Stimulated activated CD8-positive, alpha-beta memory T cell treated with anti-CD3 and anti-CD28 coated beads, Interleukin-4, amount 100 ng/mL, for 1 hour (primary cell): ENCODE measurements at places on chromosomes 2 and 18.

DNA sequence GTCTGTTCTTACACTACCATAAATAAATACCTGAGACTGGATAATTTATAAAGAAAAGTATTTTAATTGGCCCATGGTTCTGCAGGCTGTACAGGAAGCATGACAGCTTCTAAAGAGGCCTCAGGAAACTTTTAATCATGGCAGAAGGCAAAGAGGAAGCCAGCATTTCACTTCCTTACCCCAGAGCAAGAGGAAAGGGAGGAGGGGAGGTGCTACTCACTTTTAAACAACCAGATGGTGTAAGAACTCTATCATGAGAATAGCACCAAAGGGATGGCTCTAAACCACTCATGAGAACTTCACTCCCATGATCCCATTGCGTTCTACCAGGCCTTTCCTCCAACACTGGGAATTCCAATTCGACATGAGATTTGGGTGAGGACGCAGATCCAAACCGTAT is 344.4 kb upstream of the SLC39A10 start:
- no peak for DNase-seq

- DNase-seq = no peak
Measured at GRCh38 chr2:190746971-190747761, 98.3 kb downstream of the NAB1 start.

- no peak for DNase-seq
Measured at GRCh38 chr2:112757265-112757664, 7.1 kb downstream of the CKAP2L start.

DNA sequence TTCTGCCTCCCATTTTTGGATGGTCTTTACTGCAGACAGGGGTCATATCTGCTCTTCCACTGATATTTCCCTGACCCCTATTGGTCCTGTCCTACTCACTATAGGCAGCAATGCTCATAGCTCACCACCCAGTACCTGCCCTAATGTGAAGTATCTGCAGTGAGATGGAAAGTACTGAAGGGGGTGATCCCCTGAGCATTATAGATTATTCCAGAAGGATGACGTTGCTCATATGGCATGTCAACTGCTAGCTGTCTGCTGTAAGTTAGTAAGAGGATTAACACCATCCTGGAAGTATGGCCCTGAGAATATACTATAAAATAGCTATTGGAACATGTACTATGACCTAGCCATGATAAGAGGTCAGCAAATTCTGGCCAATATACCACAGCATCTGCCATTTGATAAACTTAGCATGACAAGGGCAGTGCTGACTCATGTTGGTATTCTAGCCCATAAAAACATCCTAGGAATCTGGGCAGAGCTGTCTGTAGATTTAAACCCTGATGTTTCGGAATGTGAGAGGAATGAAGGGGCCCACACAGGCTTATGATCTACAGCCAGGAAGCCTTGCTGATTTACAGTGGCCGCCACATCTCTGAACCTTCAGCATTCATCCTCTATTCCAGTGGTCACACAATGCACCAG is 451.4 kb downstream of the TNS1 start:
- no peak for DNase-seq

GRCh38 chr2:220736778-220737177 is 835.3 kb downstream of the EPHA4 start:
- DNase-seq = no peak

- DNase-seq = no peak
Measured at GRCh38 chr18:36895606-36896005, 66.7 kb downstream of the KIAA1328 start.

- DNase-seq = no peak
Measured at GRCh38 chr2:237147317-237147716, 61.6 kb downstream of the COPS8 start.

- DNase-seq = no peak
Measured at GRCh38 chr18:34723143-34723542, 13.0 kb downstream of the DTNA start.

DNA sequence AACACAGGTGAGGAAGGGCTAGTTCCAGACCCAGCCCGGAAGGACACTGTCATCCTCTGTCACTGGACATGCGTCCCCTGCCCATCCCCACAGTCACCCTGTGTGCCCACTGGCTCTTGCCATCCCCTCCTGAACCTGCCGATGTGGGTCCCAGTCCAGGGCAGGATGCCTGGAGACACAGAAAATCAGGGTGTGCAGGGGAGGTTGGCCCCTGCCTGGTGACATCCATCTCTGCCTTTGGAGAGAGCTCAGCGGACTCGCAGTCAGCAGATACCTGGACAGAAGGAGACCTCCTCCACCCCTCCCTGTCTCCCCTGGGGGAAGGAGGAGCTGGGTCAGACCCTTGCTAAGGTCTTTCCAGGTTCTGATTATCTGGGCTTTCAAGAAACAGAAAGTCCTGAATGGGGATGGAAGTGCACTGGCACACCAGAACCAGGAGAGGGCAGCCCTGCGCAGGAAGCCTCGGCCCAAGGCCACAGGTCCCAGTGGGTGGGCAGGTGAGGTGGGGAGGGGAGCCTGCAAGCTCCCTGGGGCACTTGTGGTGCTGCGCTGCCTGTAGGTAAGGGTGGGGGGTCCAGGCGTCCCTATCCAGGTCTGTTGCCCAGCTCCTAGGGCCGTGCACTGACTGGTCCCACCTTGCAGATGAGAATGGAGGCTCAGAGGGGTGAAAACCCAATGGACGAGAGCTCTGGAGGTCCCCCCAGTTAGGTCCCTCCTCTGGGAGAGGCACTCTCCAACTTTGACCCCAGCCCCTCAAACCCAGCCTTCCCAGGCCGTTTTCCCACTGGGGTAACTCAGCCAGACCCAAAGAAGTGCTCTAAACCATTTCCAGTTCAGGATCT is 9.7 kb upstream of the OTOS start:
- no peak for DNase-seq

GRCh38 chr2:197078535-197078934 is 152.0 kb upstream of the PGAP1 start:
- DNase-seq = no peak

- DNase-seq = no peak
Measured at GRCh38 chr2:215811409-215812345, 201.7 kb downstream of the MREG start.

DNA sequence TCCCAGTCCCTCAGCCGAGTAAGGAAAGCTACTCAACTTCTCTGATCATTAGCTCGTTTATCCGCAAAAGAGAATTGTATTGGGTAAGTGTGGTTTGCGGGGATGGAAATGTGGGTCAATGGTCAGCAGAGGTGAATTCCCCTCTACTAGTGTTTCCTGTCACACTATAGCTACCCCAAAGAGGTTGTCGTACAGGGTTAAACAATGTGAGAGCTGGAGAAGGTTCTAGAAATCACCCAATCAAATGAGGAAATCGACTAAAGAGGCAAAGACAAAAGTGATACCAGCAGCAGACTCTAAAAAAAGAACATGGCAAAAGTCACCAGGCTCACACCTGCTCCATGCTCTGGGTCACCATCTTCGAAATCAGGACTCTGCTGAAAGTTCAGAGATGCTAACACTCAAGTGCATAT is 144.7 kb upstream of the ITGA4 start:
- no peak for DNase-seq

DNA sequence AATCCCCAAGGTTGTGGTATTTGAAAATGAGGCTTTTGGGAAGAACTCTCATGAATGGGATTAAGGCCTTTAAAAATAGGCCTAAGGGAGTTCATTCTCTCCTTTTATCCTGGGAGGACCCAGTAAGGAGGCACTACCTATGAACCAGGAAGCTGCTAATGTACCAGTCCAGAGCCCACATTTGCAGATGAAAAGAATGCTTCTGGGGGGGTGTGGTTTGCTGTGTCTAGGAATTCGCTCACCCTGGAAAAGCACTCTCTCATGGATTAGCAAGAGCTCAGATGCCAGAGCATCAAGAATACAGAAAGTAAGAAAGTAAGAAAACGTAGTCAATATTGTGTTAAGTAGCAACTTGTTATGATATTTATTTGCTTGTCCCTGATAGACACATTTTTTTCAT is 785.7 kb upstream of the GYPC start:
- no peak for DNase-seq

GRCh38 chr2:32611366-32611765 is 16.5 kb upstream of the TTC27 start:
- no peak for DNase-seq

DNA sequence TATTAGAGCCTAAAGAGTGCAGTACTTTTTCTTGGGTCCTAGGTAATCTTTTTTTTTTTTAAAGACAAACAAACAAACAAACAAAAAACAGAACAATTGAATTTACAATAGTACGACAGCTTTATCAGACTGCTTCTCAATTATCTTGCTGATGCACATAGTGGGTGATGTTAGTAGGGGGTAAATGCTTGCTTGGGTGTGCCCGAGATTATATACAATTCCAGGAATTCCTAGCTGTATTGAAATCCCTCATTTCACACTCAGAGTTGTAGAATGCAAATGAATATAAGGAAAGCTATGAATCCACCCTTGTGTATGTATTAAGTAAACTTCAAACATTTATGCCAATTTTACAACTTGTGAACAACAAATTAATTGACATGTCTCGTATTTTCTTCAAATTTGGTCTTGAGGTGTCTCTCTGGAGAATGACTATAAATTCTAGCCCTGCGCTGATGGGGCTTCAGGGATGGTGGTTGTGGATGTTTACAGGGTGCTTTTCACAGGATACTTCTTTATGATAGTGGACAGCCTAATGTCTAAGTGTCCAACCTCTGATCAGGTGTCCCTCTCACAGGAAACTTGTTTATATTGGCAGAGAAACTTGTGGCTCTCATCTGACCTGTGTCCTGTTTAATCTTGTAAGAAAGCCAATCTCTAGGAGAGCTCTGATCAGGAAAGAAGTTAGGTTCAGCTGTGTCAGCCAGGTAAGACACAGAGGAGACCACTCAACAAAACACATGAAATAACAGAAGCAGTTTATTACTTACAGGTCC is 61.9 kb upstream of the SLC39A10 start:
- DNase-seq = no peak

DNA sequence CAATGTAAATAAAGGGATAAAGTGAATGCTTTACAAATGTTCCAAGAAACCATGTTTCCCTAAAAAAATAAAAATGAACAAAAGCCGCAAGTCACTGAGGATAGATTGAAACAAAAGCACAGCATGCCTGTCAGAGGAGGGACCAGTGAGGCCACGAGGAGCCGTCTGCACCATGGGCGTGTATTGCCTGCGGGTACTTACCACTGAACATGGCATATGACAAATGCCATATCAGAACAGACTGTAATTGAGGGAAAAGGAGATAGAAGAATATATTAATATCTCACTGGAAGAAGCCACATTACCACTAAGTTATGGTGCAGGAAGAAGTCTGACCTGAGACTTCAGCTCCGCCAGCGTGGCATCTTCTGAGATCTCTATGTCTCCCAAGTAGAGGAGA is 75.8 kb downstream of the USP40 start:
- DNase-seq = no peak

DNA sequence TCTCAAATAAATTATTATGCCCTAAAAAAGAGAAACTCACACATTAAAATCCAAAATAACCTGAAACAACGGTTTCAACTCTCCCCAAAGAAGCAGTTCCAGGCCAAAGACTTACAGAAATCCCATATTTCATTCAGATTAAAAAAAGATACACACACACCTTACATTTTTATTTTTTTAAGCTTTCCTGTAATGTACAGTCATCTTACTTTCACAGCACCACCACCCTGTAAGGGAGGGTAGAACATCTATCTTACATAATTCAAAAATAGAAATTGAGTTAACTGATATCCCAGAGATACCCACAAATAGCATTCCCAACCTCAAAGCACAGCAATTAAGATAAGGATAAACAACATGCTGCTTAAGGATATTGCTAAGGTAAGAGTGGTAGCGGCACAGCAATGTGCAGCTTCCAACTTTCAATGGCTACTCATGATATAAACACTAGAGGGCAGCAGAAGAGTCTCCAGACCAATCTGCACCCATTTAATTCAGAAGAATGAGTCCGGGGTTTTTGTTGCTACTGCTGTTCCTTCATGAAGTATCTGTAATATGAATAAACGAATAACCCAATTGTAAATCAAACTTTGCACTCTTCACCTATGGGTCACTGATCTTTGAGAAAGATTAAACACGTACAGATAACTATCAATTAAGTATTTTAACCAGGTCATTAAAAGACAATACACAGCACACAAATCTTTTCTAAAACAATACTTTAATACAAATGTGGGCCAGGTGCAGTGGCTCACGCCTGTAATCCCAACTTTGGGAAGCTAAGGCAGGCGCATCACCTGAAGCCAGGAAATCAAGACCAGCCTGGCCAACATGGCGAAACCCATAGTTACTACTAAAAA is 11.3 kb downstream of the GFPT1 start:
- no peak for DNase-seq

- no peak for DNase-seq
Measured at GRCh38 chr2:134021830-134022524, 231.9 kb upstream of the MGAT5 start.

- no peak for DNase-seq
Measured at GRCh38 chr18:43627848-43628530, 350.7 kb upstream of the SYT4 start.

DNA sequence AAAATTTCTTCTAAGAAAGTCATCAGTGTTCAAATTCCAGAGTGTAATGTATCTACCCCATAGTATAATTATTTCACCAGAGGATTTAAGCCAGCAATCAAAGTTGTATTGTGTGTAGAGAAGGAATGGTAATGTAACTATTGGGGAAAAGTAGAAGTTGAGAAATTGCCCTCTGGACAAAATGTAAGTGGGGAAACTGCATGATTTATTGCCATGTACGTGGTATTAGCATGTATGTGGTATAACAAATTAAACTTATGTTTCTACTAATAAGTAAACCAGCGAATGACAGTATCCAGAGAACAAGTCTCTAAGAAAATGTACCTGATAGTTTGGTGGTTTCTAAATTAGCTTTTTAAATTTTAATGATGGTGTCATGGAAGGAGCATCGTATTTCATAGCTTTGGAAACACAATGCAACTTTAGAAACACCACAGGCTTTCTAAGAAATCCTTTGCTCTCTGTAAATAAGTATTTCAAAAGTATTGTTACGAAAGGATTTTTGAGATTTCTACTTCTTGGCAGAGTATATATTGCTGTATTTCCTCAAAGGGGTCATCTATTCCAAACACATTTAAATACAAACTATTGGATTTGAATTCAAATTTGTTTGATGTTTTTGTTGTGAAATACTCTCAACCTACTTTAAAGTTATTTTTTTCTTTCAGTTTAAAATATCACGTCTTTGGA is 1018.9 kb upstream of the ZEB2 start:
- DNase-seq = no peak

DNA sequence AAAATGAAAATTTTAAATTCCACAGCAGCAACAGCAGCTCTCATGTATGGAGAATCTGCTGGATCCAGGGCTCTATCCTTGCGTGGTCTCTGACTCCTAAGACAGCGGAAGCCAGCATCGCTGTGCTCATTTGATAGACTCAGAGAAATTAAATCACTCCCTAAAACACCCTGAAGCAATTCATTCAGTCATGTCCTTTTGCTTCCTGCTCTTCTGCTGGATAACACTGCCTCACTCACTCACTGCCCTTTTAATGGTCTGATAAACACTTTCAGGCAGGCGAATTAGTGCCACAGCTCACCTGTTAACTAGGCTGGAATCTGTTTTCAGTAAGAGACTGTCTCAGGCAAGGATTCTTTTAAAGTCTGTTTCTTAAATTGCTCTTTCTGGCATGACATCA is 10.0 kb downstream of the WIPF1 start:
- DNase-seq = no peak

GRCh38 chr2:140349695-140350094 is 1569.5 kb upstream of the NXPH2 start:
- DNase-seq = no peak
